SJSA1 (cell line): ENCODE measurements at places on chromosomes 6 and 20.

DNA sequence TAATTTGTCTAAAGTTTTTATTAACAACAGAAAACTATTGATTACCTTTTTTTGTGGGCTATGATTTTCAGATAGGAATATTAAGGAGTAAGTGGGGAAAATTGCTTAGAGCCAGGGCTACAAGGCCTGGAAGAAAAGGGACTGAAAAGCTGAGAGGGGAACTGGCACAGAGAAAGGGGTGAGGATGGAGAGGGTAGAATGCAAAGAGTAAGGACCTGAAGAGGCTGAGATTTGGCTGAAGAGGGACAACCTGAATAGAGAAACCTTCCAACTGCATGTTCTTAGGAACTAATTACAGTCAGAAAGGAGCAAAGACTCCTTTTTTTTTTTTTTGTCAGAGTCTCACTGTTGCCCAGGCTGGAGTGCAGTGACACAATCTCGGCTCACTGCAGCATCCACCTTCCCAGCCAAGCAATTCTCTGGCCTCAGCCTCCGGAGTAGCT lies 16.7 kb downstream of the BTN2A1 start:
- no peak for DNase-seq

DNA sequence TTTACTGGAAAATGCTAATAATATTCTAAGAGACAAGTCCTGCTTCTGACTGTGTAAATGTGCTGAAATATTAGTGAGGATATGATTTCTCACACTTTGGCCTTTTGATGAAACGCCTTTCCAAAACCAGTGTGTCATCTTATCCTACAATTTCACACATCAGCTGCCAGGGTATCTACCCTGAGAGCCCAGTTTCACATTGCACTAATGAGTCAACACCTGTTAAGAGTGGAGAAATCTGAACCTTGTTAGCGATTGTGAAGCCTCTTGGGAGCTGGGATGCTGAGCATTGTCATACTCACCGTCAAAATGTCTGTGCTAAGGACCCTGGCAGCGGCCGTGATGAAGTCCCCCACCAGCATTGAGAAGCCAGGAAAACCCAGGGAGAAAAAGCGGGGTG lies 166.0 kb downstream of the RALGAPA2 start:
- no peak for DNase-seq

GRCh38 chr6:5004373-5005037 lies 668 bp upstream of the RPP40 start:
- no peak for DNase-seq

- DNase-seq = no peak
Observed at GRCh38 chr6:145863366-145863765, 48.8 kb upstream of the FBXO30 start.

GRCh38 chr20:20864351-20865096 lies 152.1 kb upstream of the RALGAPA2 start:
- DNase-seq = no peak

GRCh38 chr6:17466707-17467106 lies 73.3 kb downstream of the CAP2 start:
- no peak for DNase-seq

- no peak for DNase-seq
Observed at GRCh38 chr20:37276494-37277252, 12.8 kb upstream of the MANBAL start.

- DNase-seq = no peak
Observed at GRCh38 chr6:12944001-12944400, 227.4 kb downstream of the PHACTR1 start.

- peak; percentile 81 for DNase-seq
Observed at GRCh38 chr6:129774697-129775447, 64.9 kb upstream of the ARHGAP18 start.

- DNase-seq = no peak
Observed at GRCh38 chr6:105458551-105458950, 55.7 kb upstream of the PREP start.

DNA sequence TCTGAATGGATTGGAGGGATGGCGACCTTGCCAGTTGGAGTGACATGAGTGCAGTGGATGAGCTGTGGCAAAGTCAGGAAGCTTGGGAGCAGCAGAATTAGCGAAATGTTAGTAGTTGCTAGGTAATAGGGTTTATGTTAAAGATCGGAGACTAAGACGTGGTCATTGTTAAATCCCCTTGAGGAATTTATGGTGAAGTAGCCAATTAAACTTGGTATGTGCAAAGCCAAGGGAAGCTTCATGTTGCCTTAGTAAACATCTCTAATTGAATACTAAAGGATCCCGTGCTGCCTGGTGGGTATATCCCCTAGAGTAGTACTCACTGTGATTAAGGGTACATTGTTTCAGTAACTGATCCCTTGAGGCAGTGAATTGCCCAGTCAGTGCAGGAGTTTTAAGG lies 106.0 kb downstream of the PRIM2 start:
- no peak for DNase-seq

DNA sequence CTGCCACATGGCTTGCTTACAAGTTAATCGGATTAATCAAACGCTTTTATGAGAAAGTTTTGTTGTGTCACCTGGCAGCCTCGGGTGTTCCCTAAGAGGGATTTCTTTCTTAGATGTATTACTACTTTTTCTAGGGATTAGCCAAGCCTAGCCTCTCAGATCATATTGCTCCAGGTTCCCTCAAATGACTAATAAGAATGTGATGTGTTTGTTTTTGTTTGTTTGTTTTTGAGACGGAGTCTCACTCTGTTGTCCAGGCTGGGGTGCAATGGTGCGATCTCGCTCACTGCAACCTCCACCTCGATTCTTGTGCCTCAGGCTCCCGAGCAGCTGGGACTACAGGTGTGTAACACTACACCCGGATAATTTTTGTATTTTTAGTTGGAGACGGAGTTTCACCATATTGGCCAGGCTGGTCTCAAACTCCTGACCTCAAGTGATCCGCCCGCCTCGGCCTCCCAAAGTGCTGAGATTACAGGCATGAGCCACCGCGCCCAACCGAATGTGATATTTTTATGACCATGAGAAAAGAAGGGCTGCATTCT lies 977 bp downstream of the HMGN4 start:
- no peak for DNase-seq

- no peak for DNase-seq
Observed at GRCh38 chr6:30002871-30003270, 58.2 kb upstream of the POLR1H start.

DNA sequence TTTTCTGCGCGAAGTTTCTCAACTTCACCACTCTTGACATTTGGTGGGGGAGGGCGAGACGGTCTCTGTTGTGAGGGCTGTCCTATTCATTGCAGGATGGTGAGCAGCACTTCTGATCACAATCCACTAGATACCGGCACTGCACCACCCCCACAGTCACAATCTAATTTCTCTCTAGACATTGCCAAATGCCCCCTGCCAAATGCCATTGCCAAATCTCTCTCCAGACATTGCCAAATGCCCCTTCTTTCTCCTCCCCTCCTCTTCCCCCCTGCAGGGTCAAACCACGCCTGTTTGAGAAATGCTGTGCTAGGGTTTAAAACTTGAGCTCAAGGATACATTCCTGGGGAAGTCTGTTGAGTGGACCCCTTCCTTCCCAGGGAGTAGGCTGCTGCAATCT lies 603.5 kb upstream of the CDH4 start:
- DNase-seq = no peak

GRCh38 chr6:47182291-47182957 lies 127.3 kb downstream of the TNFRSF21 start:
- DNase-seq = no peak

GRCh38 chr20:51926670-51927305 lies 124.5 kb upstream of the SALL4 start:
- DNase-seq = no peak

- no peak for DNase-seq
Observed at GRCh38 chr6:138682704-138683527, 90.7 kb upstream of the CCDC28A start.

GRCh38 chr6:26158076-26158580 lies 70.9 kb downstream of the HFE start:
- peak; percentile 89 for DNase-seq

DNA sequence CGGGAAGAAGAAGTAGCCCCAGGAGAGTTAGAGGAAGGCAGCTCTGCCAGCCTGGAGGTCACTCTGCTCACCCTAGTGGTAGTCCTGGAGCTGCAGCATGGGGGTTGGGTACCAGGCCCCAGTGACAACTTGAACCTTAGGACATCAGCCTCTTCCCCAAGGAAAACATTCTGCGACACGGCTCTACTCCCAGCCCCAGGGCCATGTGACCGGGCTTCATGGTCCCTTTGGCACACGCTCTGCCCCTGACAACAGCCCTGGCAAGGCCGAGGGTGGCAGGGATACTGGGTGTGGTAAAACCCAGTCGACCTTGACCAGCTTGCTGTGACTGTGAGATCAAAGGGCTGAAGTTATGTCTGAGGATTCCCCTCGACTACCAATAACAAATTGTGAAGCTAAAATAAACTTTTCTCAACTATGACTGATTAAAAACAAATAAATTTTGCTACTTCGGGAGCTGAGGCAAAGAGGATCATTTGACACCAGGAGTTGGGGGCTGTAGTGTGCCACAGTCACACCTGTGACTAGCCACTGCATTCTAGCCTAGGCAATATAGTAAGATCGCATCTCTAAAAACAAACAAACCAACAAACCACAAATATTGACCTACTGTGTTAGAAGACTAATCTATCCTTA lies 24.4 kb upstream of the ARID1B start:
- DNase-seq = no peak

DNA sequence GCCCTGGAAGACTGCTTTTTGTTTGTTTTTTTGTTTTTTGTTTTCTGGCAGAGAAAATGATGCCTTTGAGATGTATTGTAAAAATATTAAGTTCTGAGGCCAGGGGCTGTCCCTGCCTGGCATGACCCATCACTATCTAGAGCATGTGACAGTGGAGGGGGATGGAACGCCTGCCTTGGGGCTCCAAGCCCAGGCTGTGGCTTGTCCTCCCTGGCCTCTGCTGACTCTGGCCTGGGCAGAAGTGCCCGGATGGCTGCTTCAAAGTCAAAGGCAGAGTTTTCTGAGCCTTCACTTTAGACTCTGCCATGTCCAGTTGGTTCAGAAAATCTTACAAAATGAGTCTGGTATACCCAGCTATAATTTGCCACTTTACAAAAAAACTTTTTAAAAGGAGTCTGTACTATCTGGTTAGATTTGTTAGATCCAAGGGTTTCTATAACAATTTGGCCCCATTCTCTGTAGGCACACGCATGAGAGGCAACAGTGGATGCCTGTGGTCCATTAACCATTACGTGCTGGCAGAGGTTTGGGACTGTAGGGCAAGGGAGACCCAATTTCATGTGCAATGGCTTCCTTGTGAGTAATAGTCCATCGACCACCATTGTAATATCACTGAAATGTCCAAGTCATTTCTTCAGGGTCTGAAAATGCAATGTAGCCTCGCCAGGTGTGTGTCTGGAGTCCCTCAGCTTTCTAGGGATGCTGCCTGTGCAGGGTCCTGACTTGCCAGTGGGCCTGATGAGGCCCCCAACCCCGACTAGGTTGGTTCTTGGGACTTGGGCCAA lies 8.3 kb downstream of the PPP1R3G start:
- DNase-seq = no peak

- no peak for DNase-seq
Observed at GRCh38 chr6:147142684-147143245, 61.5 kb upstream of the STXBP5 start.

- DNase-seq = peak; percentile 10
Observed at GRCh38 chr6:4804095-4804494, 27.9 kb downstream of the CDYL start.

- DNase-seq = no peak
Observed at GRCh38 chr6:22199771-22200170, 97.1 kb downstream of the PRL start.

DNA sequence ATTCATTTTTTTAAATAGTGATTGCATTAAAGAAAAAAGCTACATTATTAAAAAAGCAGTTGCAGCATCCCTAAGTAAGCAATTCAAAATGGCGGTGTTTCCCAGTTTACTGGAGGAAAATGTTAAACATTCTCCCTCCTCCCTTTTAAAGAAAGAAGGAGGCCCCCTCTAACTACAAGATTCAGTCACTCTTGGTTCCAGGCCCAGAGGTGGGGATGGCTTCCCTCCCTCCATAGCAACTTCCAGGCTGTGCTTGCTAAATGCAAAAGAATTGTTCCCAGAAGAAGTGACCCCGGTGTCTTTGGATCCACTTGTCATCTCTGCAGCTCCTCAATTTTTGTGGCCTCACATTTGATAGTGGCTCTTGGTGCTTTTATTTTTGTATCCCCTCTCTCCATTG lies 165.9 kb downstream of the SOBP start:
- no peak for DNase-seq

DNA sequence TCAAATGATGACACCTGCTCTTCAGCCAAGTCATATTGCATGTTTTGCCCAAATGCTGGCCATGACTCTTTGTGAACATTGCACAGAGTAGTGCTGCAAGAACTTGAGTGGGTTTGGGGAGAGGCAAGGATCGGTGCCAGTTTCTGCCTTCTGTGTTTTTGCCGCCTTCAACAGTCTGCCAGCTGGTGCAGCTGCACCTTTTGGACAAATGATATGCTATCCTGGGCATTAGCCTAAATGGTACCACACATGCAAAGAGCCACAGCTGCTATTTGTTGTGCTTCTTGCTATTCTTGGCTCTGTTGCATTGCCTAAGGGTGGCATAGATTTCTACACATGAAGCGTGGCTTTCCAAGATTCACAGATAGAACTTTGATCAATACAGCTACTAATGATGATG lies 189.0 kb upstream of the CCN2 start:
- DNase-seq = no peak

GRCh38 chr6:30641048-30641447 lies 5.9 kb upstream of the C6orf136 start:
- DNase-seq = no peak

GRCh38 chr20:56098981-56099500 lies 93.7 kb upstream of the CBLN4 start:
- DNase-seq = no peak

GRCh38 chr6:151701911-151702562 lies 105.4 kb upstream of the ESR1 start:
- no peak for DNase-seq

DNA sequence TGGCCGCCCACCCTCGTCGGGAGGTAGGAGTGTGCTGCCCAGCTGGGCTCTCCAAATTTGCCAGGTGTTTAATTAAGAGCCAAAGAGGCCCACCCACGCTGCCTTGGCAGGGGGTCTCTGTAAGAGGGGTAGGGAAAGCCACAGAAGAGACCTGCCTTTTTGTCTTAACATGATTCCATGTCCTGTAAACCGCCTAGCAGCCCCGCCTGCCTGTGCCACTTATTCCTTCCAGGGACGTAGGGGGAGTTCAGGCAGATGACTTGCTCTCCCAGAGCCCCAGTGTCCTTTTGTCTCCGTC lies 2.1 kb downstream of the FAM210B start:
- no peak for DNase-seq

DNA sequence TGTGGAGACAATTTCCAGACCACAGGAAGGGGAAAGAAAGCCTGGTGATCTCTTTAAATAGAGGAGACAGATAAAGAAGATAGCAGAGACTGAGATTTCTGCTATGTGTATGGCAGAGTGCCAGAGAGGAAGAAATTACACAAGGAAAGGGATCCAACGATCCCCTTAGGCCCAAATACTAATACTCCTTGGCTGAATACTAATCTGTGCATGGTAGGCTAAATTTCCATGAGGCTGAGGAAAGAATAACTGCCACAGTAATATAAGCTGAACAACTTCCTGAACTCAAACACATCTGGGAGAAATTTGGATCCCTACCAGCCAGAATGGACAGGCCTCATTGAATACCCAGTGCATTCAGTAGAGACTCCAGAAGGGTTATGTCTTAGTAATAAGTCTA lies 83.3 kb upstream of the TNFAIP3 start:
- no peak for DNase-seq
